Activated T-helper 1 cell treated with anti-CD3 and anti-CD28 coated beads, Interleukin-2, amount 50 U/mL, for 16 hours (primary cell): ENCODE measurements at places on chromosomes 2 and 18.

DNA sequence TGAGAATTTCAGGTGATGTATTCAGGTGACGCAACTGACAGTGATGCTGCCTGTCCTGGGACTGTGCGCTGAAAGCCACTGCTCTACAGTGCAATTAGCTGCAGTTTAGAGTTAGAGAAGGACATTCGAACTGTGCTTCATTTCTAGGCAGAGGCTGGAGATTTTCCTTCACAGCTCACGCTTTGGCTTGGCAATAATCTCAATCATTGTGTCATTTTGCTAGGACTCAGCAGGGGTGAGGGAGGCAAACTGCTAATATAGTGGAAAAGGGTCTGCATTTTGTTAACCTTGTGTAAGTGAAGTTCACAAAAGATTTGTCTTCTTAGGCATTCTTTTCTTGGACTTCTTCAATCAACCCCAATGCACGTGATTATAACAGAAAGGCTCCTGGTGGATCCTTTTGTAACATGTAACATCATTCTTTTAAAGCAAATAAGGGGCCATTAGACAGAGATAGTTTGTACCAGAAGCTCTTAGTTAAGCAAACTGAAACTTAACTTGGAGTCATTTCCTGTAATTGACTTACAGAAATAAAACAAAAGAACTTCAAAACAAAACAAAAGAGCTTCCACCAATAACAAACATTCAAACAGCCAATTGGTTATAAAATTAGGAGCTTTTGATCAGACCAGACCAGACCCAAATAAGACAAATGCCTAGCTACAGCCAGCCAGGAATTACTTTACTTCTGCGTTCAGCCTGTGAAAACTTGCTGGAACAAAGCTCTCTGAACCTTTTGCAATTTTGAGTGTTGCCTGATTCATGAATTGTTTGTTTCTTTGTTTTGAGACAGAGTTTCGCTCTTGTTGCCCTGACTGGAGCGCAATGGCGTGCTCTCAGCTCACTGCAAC lies 1376.3 kb upstream of the CELF4 start:
- DNase-seq, result no peak

- no peak for DNase-seq
Observed at GRCh38 chr18:60996822-60997221, 336.4 kb upstream of the CDH20 start.

- DNase-seq, result no peak
Observed at GRCh38 chr2:186518945-186519344, 32.9 kb downstream of the ZC3H15 start.

- no peak for DNase-seq
Observed at GRCh38 chr2:30915486-30915885, 108.2 kb upstream of the CAPN13 start.

- no peak for DNase-seq
Observed at GRCh38 chr2:20391951-20392699, 41.5 kb upstream of the PUM2 start.

DNA sequence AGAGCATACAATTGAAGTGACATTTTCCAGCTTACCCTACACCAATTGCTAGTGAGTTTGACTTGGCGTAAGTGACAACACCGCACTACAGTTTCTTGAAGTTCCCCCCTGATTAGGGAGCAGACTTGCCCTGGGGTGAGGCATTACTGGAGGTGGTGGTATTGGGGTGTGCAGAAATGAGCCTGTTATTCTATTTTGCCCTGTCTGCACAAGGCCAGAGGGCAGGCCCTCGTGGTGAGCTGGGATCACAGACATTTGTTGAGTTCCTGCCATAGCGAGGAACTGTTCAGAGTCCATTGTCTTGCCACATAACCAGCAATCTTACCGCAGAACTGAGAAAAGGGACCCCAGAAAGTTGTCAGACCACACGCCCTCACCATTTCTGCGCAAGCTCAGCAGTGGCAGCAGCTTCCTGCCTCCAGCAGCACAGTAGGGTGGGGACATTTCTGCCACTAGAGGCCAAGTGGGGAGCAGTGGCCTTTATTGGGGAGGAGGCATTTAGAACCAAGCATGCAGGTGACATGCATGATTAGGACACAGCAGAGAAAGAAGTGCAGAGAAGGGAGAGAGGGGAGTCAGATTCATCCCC lies 103.6 kb upstream of the BCL2L11 start:
- no peak for DNase-seq
